T1000 (cell line): ENCODE measurements at places on chromosomes 13 and 19.

- peak; percentile 86 for DNase-seq
Observed at GRCh38 chr19:49142866-49143335, 12.3 kb downstream of the HRC start.

DNA sequence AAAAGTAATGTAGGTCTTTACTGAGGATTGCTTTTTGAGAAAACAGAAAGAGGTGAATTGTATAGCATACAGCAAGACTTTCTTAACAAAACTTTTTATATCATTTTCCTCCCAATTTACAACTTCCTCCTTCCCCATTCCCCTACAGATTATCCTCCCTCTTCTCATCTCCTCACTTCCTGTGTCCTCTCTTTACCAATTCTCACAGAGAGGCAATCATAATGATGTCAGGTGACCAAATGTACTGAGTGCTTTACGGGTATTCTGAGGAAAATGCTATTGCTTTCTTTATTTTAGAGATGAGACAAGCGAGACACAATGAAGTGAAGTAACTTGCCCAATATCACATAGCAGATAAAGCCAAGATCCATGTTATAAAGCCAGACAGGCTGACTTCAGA is 1.7 kb upstream of the MTMR6 start:
- no peak for DNase-seq

DNA sequence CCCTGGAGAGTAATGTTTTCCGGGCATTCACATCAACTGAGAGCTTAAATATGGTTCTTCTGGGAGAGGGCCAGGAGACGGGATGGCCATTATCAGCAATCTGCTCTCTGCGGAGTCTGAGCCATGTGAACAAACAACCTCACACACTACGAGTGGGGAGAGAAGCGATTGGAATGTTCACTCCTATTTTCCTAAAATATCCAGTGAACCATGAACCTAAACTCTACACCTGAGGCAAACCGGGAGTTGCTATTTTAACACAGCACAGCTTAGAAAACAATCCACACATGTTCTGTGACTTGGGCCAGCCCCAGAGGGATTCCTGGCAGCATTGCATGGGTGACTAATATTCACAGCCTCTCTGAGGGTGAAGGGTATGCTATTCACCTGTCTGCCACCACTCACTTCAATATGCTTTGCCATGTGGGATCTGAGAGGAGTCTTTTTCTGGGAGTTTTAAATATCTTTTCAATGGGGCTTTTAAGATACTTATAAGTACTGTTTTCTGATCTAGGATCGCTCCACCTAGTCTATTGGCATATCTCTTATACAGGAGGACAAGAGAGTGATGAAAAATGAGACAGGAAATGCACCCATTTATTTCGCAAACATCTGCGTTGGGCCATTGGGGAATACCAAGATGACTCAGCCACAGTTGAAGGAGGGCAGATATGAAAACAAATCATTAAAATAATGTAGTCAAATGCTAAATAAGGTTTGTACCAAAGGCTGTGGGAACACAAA is 72.6 kb upstream of the SERP2 start:
- no peak for DNase-seq

DNA sequence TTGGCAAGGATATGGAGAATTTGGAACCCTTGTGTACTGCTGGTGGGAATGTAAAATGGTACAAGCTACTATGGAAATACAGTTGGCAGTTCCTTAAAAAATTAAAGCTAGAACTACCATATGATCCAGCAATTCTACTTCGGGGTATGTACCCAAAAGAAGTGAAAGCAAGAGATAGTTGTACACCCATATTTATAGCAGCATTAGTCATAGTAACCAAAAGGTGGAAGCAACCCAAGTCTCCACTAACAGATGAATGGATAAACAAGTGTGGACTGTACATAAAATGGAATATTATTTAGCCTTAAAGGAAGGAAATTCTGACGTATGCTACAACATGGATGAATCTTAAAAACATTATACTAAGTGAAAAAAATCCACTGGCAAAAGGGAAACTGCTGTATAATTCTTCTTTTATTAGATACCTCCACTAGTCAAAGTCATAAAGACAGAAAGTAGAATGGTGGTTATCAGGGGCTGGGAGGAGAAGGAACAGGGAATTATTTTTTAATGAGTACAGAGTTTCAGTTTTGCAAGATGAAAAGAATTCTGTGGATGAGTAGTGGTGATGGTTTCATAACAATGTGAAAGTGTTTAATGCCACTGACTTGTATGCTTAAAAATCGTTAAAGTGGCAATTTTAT is 141.6 kb downstream of the RXFP2 start:
- no peak for DNase-seq

GRCh38 chr19:57075801-57076492 is 43.8 kb upstream of the USP29 start:
- DNase-seq: no peak

- DNase-seq: no peak
Observed at GRCh38 chr13:42832341-42833096, 51.1 kb downstream of the FAM216B start.

DNA sequence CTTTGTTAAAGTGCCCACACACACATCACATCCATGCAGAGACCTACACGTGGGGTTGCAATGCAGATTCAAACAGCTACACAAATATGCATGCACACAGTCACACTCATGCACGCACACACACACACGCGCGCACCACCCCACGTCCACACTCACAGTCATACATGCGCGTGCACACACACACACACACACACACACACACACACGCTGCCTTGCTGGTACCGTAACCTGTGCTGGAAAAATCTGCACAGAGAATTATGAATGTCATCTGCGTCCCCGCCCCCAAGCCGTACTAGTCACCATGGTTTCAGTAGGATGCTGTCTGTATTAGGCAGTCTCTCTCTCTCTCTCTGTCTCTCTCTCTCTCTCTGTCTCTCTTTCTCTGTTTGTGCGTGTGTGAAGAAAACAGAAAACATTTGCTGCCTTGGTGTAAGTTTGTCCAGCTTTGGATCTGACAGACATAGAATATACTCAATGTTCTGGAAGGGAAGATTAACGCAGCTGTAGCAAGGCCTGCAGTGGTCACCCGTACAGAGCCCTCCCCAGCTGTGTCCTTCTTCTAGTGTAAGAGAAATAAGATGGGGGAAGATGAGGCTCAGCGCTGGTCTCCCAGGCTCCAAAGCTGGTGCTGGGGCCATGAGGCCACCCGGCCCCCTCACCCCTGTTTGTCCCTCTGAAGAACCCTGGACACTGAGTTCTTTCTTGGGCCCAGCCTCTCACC is 26.4 kb upstream of the DPP9 start:
- no peak for DNase-seq

- DNase-seq: no peak
Observed at GRCh38 chr13:48490241-48490640, 42.6 kb downstream of the RCBTB2 start.
